ENCODE measurements at places on chromosomes 11 and 22.
A peak's percentile ranks its signal among the peaks of the same experiment; 100 is the strongest.

- DNase-seq = no peak
These were observed 2.1 kb downstream of the OMP start for GRCh38 chr11:77104727-77105126.

DNA sequence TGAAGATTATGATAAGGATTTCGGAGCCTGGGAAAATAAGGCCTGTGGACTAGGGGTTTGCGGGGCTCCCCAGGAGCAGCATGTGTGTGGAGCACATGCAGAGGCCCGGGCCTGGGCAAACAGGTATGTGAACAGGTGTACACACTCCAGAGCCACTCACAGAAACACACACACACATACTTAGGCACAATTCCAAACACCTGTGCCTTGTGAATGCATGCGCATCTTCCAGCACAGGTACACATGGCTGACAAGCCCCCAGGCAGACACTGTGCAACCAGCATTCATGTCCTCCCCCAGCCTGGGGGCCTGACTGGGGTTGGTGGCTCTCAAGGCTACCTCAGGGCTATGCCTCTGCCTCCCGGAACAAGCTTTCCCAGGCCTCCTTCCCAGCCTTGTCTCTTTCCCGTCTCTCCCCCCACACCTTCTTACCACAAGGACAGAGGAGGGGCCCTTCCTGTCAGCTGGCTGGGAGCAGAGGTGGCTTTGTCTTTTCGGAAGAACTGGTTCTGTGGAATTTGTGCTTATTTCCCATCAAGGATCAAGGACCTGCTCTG, 2.6 kb upstream of the P2RY6 start:
- DNase-seq = peak; percentile 63

GRCh38 chr22:20937794-20938671, 20.8 kb downstream of the CRKL start:
- DNase-seq = no peak

DNA sequence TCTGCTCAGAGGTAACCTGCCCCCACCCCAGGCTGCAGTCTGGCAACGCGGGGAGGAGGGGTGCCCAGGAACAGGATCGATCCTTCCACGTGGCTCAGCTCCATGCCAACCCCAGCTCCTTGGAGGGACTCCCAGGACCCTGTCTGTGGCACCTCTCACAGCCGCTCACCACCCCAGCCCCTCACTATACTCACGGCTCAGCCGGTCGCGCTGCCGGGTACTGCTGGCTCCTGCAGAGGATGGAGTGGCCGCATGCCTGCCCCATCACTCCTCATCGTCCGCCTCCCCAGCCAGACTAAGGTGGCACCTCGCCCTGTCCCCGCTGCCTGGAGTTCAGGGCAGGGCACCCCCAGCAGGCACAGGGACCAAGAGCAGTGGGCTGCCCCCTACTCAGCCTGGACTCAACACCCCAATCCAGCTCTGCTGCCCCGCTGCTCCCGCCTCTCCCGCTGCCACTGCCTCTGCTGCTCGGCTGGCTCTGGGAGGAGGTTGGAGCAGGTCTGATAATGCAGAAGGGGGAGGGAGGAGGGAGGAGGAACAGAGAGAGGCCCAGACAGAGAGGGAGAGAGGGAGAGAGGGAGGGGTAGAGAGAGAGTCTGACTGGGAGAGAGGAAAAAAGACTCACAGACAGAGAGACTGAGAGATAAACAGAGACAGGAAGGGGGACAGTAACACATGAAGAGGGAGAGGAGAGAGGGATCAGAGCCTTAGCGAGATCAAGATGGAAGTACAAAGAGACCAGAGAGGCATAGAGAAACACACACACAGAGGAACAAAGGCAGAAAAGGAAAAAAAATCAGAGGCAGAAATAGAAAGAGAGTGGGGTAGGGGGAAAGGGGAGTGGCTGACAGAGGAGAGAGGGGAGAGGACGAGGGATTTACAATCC, at the start of gene PDE2A:
TSS of gene PDE2A (minus strand) at position 480 of the 886 bp plus-strand sequence. CDS start at position 265, 215 bp downstream.
- no peak for DNase-seq

- DNase-seq = no peak
These were observed 102.1 kb upstream of the IGLL5 start for GRCh38 chr22:22785316-22786065.

DNA sequence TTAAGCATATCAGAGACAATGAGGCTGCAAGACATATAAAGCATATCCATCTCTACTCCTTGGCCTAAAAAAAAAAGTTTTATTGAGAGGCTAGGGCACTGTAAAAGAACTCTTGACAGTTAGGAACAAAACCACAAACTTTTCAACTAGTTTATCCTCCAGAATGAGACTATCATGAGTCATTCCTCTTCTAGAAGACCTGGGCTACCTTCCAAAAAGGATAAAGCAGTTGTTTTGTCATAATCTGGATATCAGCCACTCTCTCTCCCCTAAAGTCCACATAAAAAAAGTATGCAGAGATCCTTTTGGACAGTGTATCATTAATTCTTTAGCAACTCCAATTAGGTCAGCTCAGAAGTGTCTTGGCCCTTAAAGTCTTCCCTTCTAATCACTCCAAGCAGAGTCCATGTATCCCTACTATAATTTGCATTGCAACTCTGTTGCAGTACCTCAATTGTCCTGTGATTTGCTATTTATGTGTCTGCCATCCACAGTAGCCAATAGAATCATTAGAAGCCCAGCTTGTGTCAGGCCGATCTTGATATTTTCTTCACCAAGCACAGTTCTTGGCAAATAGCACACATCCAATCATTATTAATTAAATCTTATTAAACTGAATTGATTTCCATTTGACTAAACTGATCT, 10.4 kb downstream of the OR51T1 start:
- no peak for DNase-seq

GRCh38 chr22:37128555-37129281, 19.2 kb upstream of the TMPRSS6 start:
- DNase-seq = no peak

GRCh38 chr22:38967451-38968450, 10.3 kb downstream of the APOBEC3A start:
- DNase-seq = peak; percentile 82

GRCh38 chr11:69229511-69229910, 64.4 kb upstream of the MYEOV start:
- DNase-seq = peak; percentile 69

GRCh38 chr11:128981254-128981653, 38.6 kb upstream of the TP53AIP1 start:
- no peak for DNase-seq

GRCh38 chr22:33542153-33542552, 378.1 kb downstream of the LARGE1 start:
- no peak for DNase-seq

- DNase-seq = no peak
These were observed 16.3 kb downstream of the AP5B1 start for GRCh38 chr11:65764434-65764833.

GRCh38 chr11:555227-555779, 5.2 kb downstream of the LMNTD2 start:
- DNase-seq = no peak

DNA sequence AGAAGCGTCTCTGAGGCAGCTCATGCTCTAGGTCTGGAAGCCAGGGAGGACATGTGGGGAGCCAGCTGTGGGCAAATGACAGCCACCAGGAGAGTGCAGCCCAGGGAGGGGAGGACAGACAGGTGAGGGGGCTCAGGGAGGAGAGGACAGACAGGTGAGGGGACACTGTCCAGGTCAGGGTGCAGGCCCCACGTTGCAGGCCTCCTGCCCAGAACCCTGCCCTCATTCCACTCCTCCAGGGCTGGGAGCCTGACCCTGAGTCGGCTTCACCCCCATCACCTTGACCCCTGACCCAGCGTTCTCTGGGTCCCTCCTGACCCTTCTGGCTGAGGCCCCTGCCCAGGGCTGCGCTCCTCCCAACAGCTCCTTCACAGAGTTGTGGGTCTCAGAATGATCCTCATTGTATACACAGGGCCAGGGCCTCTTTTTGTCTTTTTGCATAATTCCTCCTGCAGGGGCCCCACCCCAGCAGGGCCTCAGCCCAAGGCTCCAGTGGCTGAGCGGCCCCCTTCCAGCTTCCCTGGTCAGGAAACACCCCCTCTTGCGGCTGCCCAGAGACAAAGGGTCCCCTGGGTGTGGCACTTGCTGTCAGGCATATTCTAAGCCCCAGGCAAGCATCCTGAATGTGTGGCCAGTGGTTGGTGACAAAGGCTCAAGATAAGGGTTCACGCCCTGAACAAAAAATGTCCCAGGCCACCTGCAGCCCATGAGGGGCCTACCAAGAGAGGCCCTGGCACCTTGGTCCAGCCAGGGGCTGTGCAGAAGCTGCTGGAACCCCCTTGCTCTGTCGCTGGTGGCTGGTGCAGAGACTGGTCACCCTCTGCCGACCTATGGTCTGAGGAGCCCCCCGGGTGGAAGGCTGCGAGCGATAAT, 853.0 kb downstream of the BRD1 start:
- no peak for DNase-seq

- DNase-seq = no peak
These were observed 238.9 kb downstream of the NTM start for GRCh38 chr11:131609337-131609736.

DNA sequence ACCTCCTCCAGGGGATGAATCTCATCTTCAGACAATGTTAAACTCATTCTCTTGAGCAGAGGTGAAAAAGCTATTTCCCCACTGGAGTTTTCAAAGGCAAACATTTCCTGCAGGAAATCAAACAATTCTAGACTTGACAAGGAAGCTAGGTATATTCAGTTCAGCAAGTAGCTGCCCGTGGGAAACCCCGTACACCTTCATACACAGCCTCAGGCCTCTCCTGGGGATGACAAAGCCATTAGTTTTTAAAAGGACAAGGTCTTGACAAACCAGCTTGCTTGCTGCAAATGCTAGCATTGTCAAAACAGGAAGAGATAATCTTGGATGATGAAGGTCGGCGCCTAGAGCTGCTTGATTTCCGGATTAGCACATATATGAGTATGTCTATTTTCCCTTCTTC, 1630.8 kb upstream of the TENM4 start:
- DNase-seq = no peak

DNA sequence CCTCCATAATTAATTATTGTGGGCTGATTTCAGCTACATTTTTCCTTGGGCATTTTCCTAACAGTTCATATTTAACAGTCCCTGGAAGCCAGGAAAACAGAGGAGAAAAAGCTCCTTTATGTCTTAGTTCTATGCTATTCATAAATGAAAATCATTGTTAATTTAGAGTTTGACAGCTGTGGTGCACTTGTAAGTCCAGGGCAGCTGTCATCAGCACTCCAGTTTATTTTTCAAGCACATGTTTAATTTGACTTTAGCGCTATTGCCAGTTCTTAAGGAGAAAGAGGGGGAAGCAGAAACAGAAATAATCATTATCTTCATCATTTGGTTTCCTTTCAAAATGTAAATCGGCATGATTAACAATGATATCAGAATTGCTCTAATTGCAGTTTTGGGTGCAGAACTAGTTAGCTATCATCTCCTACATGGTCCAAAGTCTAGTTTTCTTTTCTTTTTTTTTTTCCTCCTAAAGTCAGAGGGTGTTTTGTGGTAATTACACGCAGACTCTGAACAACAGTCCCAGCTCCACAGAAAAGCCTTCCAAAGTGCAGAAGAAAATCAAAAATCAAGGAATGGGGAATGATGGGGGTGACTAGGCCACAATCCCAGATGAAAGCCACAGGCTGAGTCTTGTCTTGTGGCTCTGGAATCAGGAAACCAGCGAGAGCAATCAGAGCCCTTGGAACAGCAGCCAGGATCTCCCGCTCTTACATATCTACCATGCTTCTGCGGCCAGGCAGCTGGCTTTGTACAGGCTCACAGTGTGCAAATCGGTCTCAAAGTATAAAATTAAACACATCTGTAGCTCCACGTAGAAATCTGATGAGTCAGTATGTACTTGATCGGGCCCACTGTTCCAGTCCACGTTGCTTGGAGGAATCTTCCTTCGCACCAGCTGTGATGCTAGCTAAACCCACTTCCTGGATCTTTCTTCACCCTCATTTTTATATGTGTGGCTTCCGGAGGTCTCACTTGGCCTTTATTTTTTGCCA, 91.9 kb downstream of the SPON1 start:
- DNase-seq = no peak

Measured in cardiac septum (tissue), 1 donor.